ENCODE measurements at places on chromosomes 2 and 18.

GRCh38 chr2:219308142-219309101, 779 bp downstream of the PTPRN start:
- DNase-seq, result peak; percentile 87

- peak; percentile 69 for DNase-seq
These were observed 430.0 kb upstream of the TNP1 start for GRCh38 chr2:217289907-217290280.

DNA sequence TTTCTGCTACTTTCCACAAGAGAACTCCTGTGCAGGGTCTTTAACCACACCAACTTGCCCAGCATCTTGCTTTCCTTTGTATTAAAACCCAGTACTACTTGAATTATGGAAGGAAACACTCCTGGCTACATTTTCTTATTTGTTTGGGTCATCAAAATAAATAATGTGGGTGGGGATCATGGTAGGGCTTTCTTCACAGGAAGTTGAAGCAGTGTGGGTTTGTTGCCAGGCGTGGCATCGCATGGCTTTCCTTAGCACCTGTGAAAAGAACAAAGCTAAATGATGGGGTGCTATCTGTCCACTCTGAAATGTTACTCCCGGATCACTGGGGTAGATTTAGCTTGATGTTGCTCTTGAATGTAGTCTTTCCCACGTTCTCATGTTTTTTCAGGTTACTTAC, 18.7 kb downstream of the ARHGAP25 start:
- DNase-seq, result no peak

- peak; percentile 44 for DNase-seq
These were observed 448 bp downstream of the IMPA2 start for GRCh38 chr18:11981543-11982366.

- DNase-seq, result no peak
These were observed 162.3 kb downstream of the RTN4 start for GRCh38 chr2:54887850-54888545.

GRCh38 chr2:56505885-56506284, 322.1 kb downstream of the CCDC85A start:
- peak; percentile 1 for DNase-seq

DNA sequence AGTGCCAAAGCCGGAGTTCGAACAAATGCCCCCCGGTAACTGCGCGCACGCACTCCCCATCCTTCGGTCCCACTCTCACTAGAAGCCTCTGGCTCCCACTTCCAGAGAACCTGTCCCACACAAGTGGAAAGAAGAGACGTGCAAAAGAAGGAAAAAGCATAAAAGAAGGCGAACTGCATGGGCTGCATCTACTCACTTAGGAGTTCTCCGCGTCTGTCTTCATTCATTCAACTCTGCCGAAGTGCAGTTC, 312 bp downstream of the NR4A2 start:
- DNase-seq, result no peak

GRCh38 chr2:63488118-63488713, 100.1 kb downstream of the WDPCP start:
- DNase-seq, result peak; percentile 62

- DNase-seq, result no peak
These were observed 2.4 kb upstream of the ARID5A start for GRCh38 chr2:96534141-96534540.

- DNase-seq, result peak; percentile 97
These were observed 33.5 kb upstream of the ATG16L1 start for GRCh38 chr2:233217892-233218377.

- DNase-seq, result no peak
These were observed 6.0 kb downstream of the DIPK1C start for GRCh38 chr18:74451148-74451547.

GRCh38 chr2:35447215-35447614, 908.4 kb upstream of the CRIM1 start:
- peak; percentile 43 for DNase-seq

Data from hematopoietic multipotent progenitor cell treated with erythropoietin and hydrocortisone succinate and interleukin-3 and kit ligand, for 6 days (in vitro differentiated cells).